RWPE1 (cell line): ENCODE measurements at places on chromosomes 11 and 22.

GRCh38 chr11:46121301-46121723, at the start of gene PHF21A:
PHF21A (minus strand) TSS chr11:46121454; CDS start chr11:46084219, 37,235 bp downstream.
- DNase-seq, result peak; percentile 81

GRCh38 chr11:110832080-110832479, 119.8 kb upstream of the ARHGAP20 start:
- no peak for DNase-seq

GRCh38 chr11:91742155-91742554, 482.5 kb upstream of the FAT3 start:
- no peak for DNase-seq

DNA sequence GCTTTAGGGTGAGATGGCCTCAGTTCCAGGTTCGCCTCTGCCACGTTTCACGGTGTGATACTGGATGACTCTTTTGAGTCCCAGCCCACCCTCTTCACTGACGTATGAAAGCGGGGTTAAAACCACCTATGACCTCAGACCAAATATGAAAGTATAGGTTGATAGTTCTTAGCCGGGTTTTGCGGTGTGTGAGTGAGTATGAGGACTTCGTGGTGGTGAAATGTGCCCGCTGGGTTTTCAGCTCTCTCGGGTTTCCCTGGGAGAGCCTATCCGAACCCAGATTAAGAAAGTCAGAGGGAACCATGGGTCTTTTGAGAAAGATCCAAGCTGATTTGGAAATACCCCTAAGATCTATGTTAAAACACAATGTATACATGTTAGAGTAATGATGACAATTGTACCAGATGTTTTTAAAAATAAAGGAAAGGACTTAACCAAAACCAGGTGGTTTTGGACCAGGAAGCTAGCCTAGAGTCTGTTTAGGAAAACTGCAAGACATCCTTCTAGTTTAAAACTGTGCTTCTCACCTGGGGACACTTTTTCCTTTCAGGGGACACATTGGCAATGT, 25.8 kb upstream of the ST3GAL4 start:
- no peak for DNase-seq

DNA sequence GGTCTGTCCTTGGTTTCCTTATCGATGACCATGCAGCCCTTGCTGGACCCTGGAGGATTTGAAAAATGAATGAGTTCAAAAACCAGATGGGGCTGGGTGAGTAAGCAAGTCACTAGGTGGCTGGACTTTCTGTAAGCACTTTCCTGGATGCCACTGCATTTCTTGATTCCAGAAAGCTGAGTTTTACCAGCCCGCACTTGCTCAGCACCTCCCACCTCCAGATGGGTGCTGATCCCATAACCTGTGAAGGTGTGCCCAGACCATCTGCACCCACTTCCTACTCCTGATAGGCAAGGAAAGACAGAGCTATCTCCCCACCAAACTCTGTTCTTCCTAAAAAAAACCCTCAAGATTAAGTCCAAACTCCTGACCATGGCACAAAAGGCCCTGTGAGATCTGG, 21.1 kb downstream of the ASCC2 start:
- DNase-seq, result no peak

GRCh38 chr11:93686812-93687211, 25.3 kb downstream of the CEP295 start:
- DNase-seq, result no peak

GRCh38 chr22:49725516-49725915, 102.2 kb downstream of the BRD1 start:
- no peak for DNase-seq

- DNase-seq, result no peak
These were observed 20.2 kb downstream of the MPEG1 start for GRCh38 chr11:59192446-59193020.

DNA sequence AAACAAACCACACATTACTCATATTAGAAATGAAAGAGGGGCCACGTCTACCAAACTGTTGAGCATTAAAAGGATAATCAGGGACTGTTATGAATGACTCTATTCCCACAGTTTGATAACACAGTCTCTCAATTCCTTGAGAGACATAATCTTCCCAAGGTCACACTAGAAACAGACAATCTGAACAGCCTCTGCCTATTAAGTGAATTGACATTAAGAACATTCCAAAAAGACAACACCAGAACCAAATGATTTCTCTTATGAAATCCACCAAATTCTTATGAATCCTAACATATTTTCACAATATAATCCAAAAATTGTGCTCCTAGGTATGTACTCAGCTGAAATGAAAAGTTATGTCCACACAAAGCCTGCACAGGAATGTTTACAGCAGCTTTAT, 4.6 kb downstream of the RFPL1 start:
- no peak for DNase-seq

DNA sequence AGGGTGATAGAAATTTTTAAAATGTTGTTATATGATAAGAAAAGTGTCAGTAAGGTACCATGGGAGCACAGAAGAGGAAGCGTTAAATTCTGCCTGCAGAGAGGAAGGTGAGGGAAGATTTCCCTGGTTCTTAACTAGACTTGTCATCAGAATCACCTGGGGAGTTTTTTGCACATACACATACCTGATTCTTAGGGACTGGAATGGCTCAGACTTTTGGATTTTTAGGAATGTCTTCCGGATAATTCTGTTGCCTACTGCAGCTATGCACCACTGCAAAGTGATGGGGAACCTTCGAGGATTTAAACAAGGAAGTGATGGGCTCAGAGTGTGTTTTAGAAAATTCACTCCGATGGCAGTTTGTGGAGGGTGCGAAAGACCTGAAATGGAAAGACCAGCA, 21.9 kb downstream of the STX3 start:
- no peak for DNase-seq

GRCh38 chr22:36348760-36349159, 39.0 kb downstream of the MYH9 start:
- no peak for DNase-seq

- no peak for DNase-seq
These were observed 186.1 kb downstream of the TBC1D22A start for GRCh38 chr22:46948411-46949144.

DNA sequence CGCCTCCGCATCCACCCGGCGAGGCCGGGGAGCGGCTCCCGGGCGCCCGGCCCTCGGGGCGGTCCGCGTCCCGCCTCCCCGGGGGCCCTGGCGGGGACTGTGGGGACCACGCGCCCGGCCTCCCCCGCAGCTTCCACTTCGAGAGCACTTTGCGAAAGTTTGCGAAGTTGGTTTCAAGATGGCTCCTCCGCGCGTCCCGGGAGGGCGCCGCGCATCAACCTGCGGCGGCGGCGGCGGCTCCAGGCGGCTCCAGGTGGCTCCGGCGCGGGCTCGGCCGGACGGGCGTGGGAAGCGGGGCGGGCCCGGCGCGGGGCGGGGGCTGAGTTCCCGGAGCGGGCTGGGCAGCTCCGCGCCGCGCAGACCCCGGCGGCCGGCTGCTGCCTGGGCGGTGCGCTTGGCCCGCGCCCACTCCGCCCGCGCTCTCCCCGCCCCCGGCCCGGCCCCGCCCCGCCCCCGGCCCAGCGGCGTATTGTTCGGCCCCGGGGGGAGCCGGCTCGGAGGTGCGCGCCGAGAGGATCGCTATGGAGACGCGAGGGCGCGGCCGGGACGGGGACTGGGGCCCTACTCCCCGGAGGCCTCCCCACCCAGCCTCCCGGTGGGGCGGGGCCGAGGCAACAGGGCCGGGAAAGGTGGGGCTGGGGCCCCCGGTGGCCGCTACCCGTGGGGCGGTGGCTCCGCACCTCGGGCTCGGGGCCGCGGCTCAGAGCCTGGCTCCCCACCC, at the start of gene CELSR1:
CELSR1 (minus strand) TSS at position 396 of the 721 bp plus-strand sequence. CDS start 450 bp downstream, outside the sequence.
- DNase-seq, result no peak

DNA sequence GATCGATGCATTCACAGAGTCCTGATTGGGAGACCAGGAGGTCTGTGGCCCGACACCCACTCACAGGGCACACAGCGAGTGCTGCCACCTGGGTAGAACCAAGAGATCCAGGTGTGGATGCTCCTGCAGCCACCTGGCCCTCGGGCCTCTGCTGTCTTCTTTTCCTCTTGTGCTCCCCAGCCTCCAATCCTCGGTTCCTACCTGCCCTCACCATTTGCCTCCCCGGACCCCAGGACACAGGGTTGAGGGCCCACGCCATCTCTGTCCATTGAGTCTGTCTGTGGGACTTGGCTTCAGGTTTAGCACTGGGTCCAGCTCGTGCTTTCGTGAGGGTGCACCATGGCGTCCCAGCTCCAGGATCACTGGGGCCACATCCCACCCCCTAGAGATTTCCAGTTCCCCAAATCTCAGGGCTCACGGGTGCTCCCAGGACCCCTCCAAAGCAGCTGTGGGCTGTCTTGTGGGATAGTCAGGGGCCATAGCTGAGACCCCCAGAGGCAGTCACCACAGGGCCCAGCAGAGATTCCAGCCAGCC, 591.1 kb downstream of the BRD1 start:
- DNase-seq, result no peak

DNA sequence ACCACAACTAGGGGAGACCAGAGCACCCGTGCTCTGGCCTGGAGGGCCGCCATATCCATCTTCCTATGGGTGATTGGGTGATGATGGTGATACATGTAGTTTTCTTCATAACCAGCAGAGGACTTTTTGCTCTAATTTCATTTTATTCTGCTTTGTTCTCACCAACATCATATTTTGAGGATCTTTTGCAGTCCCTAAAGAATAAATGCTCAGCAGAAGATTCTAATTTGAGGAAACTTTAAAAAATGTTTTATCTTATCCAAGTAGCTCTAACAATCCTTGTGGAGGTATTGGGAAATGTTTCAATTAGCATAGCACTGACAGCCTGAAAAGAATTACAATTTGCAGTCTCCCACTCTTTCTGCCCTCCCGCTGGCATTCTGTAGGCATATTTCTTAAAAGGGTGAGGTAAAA, 544.0 kb downstream of the NTM start:
- no peak for DNase-seq

DNA sequence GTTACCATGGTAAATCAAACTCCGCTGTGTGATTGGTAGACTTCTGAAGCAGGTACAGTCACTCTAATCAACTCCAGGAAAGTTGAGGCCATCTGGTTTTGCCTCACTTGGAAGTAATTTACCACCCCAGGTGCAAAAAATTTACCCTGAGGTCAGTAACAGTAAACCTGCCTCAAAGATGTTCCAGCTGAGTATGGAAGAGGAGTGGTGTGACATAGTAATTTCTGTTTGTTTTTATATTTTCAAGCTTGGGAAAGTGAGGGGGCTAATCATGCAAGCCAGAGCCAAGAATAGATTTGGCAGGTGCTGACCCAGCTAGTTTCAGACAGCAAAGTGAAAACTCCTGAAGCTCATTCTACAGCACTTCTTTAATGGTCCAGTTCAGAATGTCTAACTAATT, 691.6 kb downstream of the NTM start:
- DNase-seq, result no peak

DNA sequence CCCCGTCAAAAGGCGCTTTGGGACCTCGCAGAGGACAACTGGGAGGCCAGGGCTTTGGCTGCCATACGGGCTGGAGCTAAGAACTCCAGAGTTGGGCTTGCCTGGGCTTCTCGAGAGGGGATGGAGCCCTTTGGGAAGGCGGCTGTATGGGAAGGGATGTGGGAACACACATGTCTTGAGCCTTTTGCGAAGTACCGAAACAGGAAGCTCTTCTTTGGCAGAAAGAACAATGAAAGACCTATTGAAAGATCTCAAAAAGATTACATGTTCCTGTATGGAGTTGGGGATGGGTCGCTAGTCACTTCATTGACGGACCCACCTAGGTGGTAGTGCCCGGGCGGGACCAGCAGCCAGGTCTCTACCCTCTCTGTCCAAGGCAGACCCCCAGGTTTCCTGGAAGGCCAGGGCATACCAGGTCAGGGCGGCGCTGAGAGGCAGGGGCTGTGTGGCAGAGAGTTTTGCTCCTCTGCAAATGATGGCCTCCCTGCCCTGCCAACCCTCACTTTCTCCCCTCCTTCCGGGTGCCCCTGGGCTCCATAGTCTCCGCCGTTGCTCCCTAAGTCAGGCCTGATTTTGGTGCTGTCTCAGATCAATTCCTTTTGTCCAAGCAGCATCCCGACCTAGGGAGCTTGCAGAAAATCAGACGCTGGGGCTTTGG, 1.0 kb downstream of the ST14 start:
- DNase-seq, result no peak

DNA sequence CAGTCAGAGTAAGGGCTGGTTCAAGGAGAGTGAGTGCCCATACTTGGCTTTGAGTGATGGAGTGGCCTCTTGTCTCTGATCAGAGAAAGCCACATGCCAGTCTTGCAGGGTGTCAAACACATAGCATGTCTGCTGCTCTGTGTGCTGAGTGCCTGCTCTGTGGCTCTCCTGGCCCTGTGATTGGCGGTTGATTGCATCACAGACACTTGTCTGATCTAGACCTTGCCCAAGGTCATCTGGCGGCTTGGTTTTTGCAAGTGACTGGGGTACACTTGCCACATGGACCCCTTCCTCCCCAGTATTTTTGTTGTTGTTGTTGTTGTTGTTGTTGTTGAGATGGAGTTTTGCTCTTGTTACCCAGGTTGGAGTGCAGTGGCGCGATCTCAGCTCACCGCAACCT, 10.3 kb downstream of the OSBP2 start:
- no peak for DNase-seq

DNA sequence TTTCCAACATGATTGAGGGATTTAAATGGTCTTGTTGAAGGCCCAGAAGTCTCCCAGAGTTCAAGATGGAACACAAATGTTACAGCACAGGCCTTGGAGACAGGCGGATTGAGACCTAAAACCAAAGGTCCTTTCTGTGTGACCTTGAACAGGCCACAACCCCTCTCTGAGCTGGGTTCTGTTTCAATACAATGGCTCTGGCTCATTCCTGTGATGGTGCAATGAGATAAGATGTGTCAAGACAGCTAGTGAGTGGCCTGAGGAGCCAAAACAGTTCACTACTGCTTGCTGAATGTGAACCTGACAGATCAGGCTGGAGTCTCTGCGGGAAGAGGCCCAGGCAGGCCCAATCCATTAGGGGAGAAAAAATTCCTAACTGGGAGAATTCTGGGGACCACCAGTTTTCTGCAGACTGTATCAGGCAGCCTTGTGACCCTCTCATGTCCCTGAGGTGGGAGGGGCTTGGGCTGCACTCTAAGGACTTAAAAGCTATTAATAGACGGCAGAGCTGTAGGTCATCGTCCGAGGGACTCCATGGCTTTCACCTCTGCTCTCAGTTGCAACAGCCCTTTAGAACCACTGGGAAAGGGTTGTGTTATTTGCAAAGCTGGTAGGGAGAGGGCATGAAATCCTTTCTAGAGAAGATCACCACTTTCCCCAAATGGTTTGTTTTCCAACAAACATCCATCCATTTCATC, 126.1 kb upstream of the TEAD1 start:
- DNase-seq, result no peak

GRCh38 chr11:123181075-123181474, 14.0 kb downstream of the CLMP start:
- no peak for DNase-seq
